ENCODE measurements at places on chromosomes 1 and 21.
A peak's percentile ranks its signal among the peaks of the same experiment; 100 is the strongest.

GRCh38 chr1:206551986-206552326, 44.6 kb downstream of the RASSF5 start:
- peak; percentile 71 for DNase-seq

GRCh38 chr21:33171616-33172169, 58.0 kb upstream of the IFNAR2 start:
- no peak for DNase-seq

DNA sequence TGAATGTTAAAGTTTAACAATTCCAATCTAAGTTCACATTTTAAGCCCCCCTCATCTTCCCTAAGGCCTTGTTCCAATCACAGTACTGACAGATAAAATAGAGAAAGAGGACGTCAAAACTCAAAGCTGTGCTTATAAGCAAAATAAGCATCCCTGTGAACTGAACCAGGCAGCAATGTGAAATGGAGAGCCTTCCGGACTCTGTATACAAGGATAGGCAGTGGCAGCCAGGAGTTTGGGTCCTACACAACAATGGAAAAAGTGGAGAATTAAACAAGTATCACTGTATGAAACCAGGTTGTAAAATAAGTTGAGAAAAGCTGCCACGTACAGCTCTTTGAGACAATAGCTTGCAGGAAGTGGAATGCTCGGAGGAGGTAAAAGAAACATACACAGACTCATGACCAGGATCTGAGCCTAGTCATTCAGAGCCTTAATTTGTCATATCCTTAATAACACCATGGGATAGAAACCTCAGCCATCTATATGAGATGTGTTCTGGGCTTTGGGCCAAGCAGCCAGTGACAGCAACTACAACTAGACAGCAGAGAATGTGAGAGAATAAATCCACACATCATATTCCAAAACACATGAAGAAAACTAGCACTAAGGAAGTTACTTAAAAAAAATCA, 55.2 kb upstream of the PALMD start:
- no peak for DNase-seq

- no peak for DNase-seq
Measured at GRCh38 chr1:246420300-246420699, 86.8 kb downstream of the SMYD3 start.

- DNase-seq = no peak
Measured at GRCh38 chr1:173410133-173410793, 66.9 kb upstream of the PRDX6 start.

- no peak for DNase-seq
Measured at GRCh38 chr1:47675721-47676120, 237.9 kb downstream of the FOXD2 start.

GRCh38 chr1:22319608-22320007, 132.0 kb upstream of the ZBTB40 start:
- no peak for DNase-seq

DNA sequence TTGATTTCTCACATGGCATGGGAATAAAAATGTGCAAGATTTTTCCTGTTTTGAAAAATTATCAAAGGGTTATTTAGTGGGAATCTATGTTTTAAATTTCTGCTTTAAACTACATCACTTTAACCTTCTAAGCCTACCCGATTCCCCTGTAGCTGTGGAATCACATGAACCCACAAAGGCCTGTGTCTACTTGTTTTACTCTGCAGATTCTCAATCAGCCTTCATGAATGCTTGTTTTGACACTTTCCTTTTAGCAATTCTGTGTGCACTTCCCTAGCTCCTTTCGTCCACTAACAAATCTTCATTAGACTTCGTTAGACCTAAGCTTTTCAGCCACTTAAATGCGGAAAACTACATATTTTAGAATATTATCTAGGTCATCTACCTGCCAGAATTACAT, 56.0 kb upstream of the C1orf21 start:
- no peak for DNase-seq

DNA sequence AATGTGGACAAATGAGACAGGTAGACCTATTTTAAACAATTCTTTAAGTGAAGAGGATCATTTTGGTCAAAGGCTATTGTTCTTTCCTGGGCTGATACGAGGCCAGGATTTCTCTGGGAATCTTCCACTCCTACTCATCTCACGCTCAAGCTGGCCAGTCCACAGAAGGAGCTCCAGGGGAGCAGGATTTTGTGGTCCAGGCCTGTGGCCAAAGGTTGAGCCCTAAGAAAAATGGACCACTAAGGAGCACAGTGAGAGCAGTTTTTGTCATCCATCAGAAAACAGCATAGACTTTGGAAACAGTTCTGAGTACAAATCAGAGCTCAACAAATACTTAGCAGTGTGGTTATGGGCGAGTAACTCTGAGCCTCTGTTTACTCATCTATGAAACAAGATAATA, 260.2 kb upstream of the RUNX1 start:
- no peak for DNase-seq

DNA sequence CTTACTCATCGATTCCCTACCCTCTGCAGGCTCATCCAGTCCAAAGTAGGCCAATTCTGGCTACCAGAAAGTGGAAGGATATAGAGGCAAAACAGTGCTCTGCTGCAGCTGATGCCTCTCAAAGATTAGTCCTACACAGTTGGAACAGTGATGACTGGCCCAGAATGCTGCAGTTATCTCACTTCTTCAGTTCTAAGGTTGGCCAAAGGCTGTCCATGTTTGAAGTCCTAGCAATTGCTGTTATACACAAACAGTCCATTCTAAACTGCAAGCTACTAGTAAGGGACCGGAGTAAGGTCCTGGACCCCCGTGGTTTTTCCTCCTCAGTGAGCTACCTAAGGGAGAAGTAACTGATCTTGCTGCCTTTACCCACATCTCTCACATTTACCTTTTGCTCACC, 129.1 kb upstream of the NRIP1 start:
- DNase-seq = no peak

DNA sequence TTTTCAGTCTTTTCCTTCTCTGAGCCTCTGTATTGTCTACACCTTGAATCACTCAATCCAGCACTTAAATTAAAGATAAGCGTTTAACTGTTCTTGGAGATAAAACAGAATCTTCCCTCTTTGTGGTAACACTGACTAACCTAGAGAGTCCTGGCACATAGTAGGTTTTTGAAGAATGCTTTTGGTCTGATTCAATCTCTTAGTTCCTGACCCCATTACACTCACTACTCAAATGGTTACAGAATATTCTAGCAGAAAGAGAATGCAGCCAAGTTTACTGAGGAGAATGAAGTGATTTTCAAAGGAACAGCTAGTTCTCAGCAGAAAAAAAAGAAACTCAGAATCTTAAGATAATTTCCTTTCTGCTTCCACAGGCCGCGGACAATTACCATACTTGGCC, 309.2 kb upstream of the PRMT6 start:
- no peak for DNase-seq

DNA sequence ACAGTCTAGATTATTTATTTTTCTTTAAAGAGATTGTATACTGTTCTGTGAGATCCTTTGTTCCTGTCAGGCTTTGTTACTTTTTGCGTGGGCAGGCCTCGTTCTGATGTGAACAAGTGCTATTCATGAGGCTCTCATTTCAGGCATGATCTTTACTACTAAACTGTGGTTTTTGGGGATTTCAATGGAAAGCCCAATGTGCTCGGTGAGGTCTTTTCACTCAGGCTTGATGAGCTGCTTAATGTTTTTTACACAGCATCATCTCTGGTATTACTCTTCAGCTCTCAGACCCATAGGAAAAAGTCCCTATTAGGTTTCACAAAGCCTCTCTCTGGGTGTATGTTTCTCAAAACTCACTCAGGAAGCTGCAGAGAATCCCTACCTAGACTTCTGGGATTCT, 419.4 kb downstream of the GPATCH2 start:
- DNase-seq = no peak

DNA sequence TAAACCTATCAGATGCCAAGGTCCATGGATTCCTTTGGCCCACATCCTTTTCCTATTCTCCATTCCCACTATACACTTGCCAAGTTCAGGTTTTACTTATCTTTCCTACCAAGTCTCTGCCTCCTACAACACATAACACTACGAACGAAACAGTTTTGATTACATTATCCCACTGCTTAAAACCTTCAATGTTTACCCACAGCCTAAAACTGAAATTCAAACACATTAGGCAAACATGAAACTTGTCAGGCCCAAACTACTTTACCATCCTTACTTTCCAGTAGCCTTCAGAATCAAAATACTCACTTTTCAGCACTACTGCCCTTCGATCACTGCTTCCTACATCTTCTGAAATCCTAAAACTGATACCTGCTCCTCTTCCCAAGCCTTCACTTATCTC, 3.0 kb downstream of the SCAF4 start:
- no peak for DNase-seq

DNA sequence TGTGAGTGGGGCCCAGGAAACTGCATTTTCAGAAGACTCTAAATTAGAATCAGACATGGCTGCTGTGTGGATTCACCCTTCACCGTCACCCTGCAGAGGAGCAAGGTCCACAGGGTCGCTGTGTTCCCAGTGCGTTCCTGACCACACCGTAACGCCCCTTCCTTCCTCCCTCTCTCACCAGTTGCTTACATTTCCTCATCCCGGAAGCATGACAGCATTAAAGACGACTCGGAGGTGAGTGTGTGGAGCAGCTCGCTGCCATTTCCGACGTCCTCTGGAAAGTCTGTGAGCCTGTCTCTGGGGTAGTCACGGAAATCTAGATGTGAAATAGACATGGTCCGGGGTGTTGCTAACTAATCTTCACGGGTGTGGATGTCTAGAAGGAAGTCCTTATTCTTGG, 45.9 kb downstream of the FAAP20 start:
- peak; percentile 54 for DNase-seq

DNA sequence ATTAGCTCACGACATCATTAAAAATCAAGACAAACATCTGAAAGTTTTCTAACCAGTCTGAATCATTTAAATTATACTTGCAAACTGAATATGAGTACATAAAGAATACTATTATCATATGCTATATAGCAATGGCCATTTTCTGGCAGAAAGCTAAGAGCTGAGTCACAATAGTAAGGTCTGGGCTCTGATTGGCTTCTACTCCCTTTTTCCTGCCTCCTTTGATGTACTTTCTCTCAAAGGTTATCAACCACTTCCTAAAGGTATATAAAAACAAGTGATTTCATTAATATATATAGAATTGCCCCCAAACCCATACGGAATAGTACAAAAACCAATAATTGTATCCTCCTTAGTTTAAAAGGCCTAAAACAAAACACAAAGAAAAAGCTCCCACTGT, 7.0 kb downstream of the KCNA3 start:
- DNase-seq = no peak

- DNase-seq = no peak
Measured at GRCh38 chr1:223155153-223155552, 12.1 kb upstream of the TLR5 start.

- DNase-seq = no peak
Measured at GRCh38 chr1:37085393-37085792, 51.1 kb upstream of the GRIK3 start.

- no peak for DNase-seq
Measured at GRCh38 chr1:37133276-37134145, 99.2 kb upstream of the GRIK3 start.

DNA sequence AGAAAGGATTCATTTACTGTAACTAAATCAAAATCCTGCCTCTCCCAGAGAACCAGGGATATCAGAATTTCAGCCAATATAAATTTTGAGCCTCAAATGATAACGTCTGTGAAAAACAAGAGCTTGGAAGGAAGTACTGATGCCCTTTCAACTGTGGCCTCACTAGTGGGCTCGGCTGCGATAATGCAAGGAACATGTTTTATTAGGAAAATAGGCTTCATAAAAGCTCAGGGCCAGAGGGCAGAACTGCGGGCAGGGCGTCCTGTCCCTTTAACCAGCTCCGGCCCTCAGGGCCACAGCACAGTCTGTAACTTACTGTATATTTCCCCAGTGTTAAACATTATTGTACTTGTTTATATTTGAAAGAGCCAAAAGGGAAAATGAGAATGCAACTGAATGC, 122.0 kb downstream of the PEX14 start:
- no peak for DNase-seq

GRCh38 chr1:82492159-82492558, 691.4 kb downstream of the ADGRL2 start:
- no peak for DNase-seq

DNA sequence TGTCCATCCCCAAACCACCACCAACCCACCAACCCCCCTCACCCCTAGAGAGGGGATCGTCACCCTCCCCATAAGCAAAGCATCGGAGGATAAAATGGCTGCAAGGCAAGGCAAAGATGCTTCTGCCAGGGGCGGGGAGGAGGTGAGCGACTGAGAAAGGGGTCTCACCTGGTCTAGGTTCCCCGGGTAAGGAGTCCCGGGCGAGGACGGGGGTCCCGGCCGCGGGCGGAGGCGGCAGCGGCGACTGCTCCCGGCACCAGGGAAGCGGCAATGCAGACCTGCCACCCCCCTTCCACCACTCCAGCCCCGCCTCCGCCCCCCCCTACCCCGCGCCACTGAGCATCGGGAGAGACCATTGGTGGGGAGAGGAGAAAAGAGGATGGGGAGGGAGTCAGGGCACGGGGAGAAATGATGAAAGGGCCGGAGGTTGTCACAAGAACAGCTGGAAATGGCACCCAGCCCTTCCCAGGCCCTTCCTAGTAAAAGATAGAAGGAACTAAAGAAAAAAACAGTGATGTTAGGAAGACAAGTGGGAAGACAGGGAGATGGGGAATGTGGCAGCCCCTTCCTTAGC, at the start of gene SV2A:
SV2A (minus strand) TSS at position 274 of the 574 bp plus-strand sequence. CDS start 4,004 bp downstream, outside the sequence.
- DNase-seq = peak; percentile 46

GRCh38 chr1:47984175-47984789, 12.9 kb downstream of the TRABD2B start:
- DNase-seq = no peak

All from activated CD8-positive, alpha-beta memory T cell treated with anti-CD3 and anti-CD28 coated beads, Interleukin-2, amount 50 U/mL, for 4 hours (primary cell).